Foreskin keratinocyte (primary cell): ENCODE measurements at places on chromosomes 16 and 17. TPM values are rescaled to one million over a fixed set of nuclear protein-coding genes. Genes with fewer than 3 reads are reported as not detected.

- DNase-seq, result peak; percentile 5
Measured at GRCh38 chr17:82134101-82134500, 36.1 kb upstream of the FASN start.

GRCh38 chr16:64540434-64540833 is 581.4 kb downstream of the CDH11 start:
- no peak for DNase-seq

- DNase-seq, result peak; percentile 95
Measured at GRCh38 chr16:57764341-57765159, 29.0 kb downstream of the KATNB1 start.

GRCh38 chr16:64950731-64951130 is 171.1 kb downstream of the CDH11 start:
- DNase-seq, result no peak

GRCh38 chr16:4052801-4053293 is 63.4 kb downstream of the ADCY9 start:
- peak; percentile 63 for DNase-seq

GRCh38 chr17:68497885-68498319 is 14.3 kb upstream of the PRKAR1A start:
- no peak for DNase-seq

- DNase-seq, result no peak
Measured at GRCh38 chr16:49788986-49789385, 66.9 kb downstream of the ZNF423 start.

DNA sequence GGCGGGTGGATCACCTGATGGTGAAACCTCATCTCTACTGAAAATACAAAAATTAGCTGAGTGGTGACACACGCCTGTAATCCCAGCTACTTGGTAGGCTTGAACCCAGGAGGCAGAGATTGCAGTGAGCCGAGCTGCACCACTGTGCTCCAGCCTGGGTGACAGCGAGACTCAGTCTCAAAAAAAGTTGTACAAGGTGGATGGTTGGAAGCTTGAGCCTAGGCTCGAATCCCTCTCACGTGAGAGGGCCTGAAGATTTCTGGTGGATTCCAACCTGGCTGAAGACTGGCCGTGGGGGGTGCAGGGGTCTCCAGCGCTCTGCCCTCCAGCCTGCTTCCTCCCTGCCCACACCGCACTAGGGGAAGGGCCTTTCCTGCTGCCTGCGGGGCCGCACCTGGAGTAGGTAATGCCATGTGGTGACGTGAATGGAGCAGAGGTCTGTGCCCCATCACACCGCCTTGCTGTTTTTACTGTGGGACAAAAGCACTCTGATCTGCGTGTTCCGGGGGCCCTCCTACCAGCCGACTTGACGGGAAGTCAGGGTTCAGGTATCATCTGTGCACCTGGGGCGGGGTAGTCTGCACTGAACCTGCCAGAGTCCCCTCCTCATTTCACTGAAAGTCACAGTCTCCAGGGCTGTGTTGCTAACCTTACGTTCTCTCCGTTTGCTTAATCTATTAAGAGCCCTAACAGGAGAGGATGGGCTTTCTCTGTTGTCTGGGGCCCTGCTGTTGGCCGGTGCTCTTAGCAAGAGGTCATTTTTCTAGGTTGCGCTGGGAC is 4.2 kb downstream of the RPL13 start:
- no peak for DNase-seq

- DNase-seq, result no peak
Measured at GRCh38 chr17:38875477-38876075, 5.7 kb downstream of the LASP1 start.

DNA sequence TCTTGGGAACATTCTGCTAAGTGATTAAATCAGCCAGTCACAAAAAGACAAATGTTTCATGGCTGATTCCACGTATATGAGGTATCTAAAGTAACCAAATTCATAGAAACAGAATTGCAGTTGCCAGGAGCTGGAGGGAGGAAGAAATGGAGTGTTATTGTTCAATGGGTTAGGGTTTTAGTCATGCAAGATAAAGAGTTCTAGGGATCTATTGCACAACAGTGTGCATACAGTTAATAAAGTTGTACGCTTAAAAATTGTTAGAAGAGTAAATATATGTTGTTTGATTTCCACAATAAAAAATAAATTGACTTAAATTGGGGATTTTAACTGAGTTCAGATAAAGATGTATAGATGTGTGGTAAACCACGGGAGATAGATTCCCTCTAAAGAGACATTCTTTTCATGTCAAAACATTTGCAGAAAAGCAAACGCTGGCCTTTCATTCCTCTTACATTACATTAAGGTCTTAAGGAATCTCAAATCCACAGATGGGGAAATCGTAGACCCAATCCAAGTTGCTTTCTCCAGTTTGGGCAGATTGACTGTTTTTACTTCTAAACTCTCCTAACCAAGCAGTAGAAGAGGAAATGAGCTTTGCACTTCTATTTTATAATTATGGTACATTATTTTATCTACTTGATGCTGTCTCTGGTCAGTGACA is 4.6 kb downstream of the PRDM7 start:
- DNase-seq, result no peak

DNA sequence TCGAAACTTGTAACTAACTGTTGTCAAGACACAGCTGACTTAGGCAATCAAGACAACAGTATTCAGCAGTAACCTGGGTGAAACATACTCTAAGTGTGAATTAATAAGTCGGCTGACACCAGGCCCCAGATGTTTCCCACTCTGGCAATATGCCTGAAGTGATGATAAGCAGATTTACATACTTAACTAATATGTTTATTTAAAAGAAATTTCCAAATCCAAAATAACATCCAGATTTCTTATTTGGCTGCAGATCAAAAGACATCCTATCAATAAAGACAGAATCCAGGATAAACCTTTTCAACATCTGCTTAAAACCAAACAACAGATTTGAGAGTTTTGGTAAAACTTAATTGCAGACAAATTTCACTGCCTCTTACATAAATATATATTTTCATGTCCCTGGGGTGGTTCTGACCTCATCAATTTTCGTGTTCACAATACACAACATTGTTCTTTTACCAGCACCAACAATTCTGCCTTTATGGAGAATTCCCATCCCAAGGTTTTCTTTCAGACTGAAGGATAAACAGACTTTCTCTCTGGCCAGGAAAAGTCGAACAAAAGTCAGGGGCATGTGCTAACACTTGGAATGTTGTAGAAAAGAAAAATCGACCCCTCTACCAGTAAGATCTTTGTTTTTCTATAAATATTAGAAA is 45.1 kb upstream of the TOX3 start:
- DNase-seq, result no peak

- DNase-seq, result no peak
Measured at GRCh38 chr17:57723427-57724025, 21.6 kb downstream of the CCDC182 start.

GRCh38 chr17:57899822-57900221 is 50.0 kb upstream of the MRPS23 start:
- no peak for DNase-seq

- no peak for DNase-seq
Measured at GRCh38 chr17:3685174-3685573, 10.8 kb downstream of the P2RX5 start.

DNA sequence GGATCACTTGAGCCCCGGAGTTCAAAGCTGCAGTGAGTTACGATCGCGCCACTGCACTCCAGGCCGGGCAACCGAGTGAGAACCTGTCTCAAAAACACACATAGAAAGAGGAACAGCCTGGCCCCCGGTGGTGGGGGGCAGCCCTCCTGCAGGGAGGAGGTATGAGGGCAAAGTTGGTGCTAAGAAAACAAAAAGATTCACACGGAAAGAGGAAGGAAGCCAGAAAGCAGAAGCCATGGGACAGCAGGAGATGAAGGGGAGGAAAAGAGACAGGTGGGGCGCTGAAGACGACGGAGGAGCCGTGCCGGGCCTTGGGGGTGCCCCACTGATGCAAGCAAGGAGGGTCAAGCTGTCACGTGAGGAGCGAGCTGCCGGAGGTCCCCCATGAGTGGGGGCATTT is 8.2 kb upstream of the C16orf74 start:
- no peak for DNase-seq

GRCh38 chr17:80270836-80271235 is 10.2 kb downstream of the RNF213 start:
- no peak for DNase-seq

GRCh38 chr16:58114827-58115825 is 14.1 kb downstream of the CFAP20 start:
- no peak for DNase-seq

- DNase-seq, result peak; percentile 43
Measured at GRCh38 chr17:65020284-65020683, 36.3 kb downstream of the GNA13 start.

GRCh38 chr17:21031756-21032396 is 10.9 kb downstream of the USP22 start:
- no peak for DNase-seq

DNA sequence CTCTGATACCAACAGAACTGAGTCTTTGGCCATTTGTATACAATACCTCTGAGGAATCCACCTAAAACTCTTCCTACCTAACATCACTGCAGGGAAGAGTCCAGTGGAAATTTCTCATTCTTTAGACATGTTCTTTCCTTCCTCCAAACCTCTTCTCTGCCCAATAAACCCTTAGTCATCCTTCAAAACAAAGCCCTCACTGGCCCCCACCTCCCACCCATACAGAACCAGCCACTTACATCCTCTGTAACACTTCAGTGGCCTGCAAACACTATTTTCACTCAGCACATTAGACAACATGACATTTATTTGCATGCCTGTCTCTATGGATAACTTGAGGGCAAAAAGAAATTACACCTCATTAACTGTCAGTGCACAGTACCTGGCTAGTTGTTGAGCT is 200.3 kb upstream of the NOG start:
- DNase-seq, result no peak

GRCh38 chr16:85475233-85475632 is 137.9 kb upstream of the GSE1 start:
- no peak for DNase-seq

- no peak for DNase-seq
Measured at GRCh38 chr17:42284566-42284965, 3.7 kb upstream of the STAT5A start.

- DNase-seq, result no peak
Measured at GRCh38 chr17:47998044-47998443, 27.1 kb downstream of the CDK5RAP3 start.

DNA sequence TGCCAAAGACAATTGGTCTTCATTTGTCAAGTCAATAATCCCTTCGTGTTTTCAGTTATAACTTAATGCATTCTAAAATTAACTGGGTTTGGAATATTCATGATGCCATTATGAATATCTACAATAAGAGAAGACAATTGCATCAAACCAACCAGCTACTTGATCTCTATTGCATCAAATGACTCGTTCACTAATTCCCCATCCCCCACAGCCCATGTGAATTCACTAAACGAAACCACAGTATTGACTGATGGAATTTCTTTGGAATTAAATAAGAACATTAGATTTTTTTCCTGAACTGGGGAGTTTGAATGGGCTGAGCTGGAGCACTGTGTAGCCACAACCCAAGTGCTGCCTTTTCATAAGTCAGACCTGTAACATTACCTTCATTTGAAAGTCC is 65.3 kb downstream of the HS3ST3B1 start:
- no peak for DNase-seq

DNA sequence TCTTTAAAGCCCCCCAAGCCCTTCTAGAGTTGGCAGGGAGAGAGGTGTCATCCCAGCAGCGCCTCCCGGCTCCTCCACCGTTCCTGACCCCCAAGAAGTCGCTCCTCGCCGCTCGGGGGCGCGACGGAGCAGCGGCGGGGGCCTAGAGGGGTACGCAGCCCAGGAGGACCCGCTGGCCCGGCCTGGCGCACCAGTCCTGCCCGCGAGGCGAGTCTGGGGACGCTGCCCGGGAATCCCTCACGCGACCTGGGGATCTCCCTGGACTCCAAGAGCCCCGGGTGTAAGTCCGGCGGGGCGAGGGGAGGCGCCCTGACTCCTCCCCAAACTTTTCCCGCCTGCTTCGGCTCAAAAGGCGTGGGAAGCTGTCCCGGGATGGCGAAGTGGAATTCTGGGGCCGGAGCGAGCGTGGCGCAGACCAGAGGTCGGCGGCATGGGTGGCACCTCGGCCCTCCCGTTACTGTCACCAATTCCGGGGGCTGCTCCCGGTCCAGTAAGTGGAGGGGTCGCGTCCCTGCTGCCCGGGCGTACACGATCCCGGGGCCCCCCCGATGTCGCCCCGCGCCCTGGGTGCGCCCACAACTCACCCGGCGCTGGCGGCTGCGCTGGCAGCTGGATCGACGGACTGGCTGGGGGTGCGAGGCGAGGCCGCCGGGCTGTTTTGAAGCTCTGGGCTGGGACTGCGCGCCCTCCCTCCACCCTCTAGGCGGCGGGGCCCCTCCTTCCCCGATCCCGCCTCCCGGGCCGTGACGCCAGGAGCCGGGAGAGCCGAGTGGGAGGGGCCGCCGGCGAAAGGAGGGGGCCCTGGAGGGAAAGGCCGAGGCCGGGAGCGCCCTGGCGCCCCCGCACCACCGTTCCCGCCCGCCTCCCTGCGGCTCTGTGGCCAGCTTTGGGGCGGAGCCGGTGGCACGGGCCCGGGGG is at the start of gene EMP2:
Gene EMP2, minus strand, starts transcription at position 634 of the 918 bp plus-strand sequence. CDS start 32,981 bp downstream, outside the sequence.
- peak; percentile 41 for DNase-seq

DNA sequence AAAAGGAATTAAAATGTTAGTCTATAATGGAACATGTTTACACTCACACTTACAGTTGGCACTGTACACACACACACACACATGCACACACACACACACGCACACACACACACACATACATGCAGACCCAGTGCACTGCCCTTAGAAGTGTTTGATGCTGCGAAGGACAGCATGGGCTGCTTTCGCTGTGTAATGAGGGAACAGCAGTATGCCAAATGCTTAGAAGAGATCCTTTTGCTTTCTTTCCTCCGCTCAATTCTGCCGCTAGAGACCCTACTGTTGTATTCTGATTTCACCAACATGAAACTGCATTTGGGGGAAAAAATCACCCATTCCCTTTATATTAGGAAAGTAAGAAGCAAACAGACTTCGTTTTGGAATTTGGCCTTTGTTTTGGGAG is 217.9 kb downstream of the ENGASE start:
- DNase-seq, result no peak

CHMP1A gene
- 82.1 and 86.2 TPM in 2 replicates for total RNA-seq

RTN4RL1 gene
- 2.6 and 4.2 TPM in 2 replicates for total RNA-seq

CDRT15 gene
- total RNA-seq, result not detected in 2 replicates

KRTAP9-4 gene
- not detected in 2 replicates for total RNA-seq

SDR42E2 gene
- not detected in 2 replicates for total RNA-seq

ZNF267 gene
- total RNA-seq, result 14.6 and 16.5 TPM in 2 replicates
